ENCODE measurements at places on chromosomes 4 and X.
A peak's percentile ranks its signal among the peaks of the same experiment; 100 is the strongest.

GRCh38 chr4:96406742-96407141 is 566.8 kb downstream of the PDHA2 start:
- peak; percentile 7 for DNase-seq

DNA sequence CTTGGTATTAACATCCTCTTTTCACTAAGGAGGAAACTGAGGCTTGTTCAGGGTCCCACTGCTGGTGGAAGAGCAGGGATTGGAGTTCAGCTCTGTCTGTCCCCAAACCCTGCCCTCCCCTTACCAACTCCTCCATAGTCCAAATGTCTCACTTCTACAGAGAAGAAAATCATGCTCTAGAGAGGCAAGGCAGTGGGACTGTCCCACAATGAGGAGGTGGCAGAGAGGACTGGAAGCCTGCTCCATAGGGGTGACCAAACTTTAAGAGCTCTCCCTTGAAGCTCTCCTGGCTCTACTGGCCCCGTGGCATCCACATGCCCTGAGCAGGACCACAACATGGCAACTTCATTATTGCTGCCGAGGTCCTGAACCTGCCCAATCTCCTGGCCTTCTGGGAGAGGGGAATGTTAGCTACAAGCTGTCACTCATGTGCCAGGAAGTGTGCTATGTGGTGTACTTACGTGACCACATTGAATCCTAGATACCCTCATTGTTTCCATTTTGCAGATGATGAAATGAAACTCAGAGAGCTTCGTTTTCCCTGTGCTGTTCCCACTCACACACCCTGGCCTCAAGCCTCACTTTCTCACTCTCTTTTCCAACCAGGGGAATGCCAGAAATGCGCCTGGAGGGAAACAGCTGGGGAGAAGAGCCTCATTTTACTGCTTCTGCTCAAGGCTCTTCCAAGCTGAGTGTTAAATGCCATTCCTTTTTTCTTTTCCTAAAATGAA is 71.5 kb downstream of the ANAPC4 start:
- DNase-seq = no peak

DNA sequence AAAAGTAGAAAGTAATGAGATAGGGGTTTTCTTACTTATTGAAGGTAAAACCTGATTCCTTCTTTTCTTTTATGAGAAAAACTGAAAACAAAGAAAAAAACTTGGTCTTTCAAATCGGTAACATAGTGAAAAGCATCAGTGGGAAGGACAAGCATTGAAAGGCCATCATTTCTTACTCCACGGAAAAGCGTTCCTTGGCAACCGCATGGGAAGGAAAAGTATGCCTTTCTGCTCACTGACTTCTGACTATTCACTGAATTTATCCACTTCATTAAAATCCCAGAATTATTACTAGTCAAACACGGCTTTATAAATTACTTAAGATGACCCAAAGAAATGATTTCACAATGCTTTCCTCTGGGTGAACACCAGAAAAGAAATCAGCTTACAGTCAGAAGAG is 646.7 kb downstream of the TLL1 start:
- DNase-seq = no peak

DNA sequence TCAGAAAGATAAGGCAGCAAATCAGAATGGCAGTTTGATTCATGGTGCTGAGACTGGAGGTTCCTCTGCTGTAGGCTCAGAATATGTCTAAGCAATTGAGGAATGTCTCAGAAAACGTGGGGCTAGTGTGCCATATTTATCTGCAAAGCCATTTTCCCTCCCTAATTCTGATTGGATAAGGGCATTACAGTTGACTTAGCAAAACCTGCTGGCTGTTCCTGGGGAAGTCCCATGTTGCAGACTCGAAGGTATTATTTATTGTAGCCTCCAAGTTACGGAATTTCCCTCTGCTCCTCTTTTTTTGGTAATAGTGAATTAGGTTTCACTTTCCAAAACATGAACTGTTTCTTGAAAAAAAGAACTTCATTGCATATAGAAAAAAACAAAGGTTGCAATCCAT is at the start of gene CXCL10:
CXCL10 (minus strand) TSS at position 109 of the 400 bp plus-strand sequence; CDS start at position 43, 66 bp downstream.
- DNase-seq = no peak

DNA sequence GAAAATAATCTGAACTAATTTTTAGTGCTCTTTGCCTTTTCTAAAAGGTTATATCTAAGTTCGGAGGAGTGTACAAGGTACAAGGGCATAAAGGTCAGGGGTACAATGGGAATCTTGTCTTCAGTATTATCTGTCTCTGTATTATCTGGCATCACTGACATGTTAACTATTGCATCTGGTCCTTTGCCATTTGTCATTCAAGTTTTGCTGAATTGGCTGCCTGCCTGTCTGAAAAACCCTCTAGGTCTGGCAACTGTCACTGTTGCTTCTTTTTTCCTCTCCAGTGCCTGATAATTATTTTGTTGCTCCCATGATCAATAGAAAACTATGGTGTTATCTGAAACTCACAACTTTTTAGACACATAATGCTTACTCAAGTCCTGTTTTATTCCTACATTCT is 112.5 kb upstream of the STK26 start:
- no peak for DNase-seq

DNA sequence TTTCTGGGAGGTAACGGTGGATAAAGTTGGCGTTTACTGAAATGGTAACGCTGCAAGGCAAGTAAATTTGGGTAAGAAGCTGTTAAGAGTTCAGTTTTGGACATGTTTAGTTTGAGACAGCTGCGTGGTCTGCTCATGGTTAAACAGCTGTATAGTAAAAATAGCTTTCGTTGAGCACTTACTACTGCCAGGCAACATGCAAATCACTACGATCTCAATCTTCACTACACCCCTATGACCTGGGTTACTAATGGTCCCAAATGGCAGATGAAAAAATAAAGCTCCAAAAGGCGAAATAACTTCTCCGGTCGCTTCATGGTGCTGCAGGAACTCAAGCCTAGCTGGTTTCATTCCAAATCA is 22.2 kb downstream of the FABP2 start:
- no peak for DNase-seq

- DNase-seq = no peak
Observed at GRCh38 chr4:38694330-38694729, 30.3 kb downstream of the KLF3 start.

DNA sequence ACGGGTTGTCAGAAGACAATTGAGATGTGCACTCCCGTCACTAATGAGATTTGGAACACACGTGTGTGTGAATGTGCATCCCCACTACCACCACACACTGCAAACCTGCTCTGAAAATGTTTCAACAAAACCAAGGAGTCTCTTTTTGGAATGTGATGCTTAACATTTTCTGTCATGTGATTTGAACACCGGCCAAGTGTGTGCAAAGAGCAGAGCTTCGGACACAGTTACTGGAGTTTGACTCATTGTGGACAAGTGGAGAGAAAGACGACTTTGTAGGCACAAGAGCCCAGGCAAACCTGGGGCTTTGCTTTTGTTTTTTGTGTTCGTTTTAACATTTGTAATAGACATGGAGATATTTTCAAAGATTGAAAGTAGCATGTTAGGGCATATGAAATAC is 49.2 kb downstream of the CCKAR start:
- DNase-seq = no peak

GRCh38 chrX:126770179-126770578 is 49.4 kb upstream of the PRR32 start:
- no peak for DNase-seq

DNA sequence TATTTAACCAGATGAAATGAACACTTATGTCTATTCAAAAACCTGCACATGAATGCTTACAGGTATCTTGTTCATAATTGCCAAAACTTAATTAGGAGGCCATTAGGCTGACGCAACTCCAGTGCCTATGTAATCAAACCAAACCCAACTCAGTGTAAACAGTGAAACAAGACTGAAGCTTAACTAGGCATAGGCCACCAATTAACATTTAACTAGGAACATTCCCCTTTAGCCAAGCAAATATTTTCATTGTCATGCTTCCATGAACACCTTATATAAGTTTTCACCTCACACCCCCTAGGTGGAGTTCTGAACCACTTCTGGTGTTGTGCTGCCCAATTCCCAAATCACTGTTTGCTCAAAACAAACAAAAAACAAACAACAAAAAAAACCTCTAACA is 686.0 kb downstream of the STPG2 start:
- DNase-seq = no peak

DNA sequence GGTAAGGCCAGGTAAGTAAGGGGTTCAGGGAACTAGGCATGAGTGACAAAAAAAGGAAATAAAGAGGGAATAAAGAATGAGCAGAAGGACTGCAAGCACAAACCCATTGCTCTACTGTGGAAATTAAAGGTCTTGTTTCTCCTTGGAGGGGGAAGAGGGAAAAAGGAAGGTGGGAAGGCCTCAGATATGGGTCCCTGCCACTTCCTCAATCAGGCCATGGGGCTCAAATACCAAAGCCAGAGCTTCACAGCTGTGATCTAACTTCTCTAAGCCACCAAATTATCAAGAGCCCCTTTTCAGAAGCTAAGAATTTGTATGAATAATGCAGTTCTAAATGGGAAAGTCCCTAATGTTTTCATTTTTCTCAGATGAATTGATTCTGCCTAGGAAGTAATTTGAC is 4.7 kb downstream of the USP51 start:
- DNase-seq = no peak

DNA sequence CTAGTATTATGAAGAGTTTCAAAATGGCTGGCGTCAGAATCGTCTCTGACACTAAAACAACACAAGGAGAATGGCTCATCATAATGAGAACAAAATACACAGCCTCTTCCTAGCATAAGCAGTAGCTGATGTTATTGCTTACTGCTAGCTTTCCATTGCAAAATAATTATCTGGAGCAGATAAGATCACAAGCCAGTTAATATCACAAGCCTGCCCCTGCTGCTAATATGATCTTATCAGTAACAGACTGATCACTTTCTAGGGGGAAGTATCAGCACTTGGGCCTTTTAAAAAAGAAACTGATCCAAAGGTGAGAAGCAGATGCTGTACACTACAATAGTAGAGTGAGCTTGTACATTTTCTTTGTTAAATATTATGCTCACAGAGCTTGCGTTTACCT is 554.8 kb upstream of the PABPC4L start:
- DNase-seq = no peak

DNA sequence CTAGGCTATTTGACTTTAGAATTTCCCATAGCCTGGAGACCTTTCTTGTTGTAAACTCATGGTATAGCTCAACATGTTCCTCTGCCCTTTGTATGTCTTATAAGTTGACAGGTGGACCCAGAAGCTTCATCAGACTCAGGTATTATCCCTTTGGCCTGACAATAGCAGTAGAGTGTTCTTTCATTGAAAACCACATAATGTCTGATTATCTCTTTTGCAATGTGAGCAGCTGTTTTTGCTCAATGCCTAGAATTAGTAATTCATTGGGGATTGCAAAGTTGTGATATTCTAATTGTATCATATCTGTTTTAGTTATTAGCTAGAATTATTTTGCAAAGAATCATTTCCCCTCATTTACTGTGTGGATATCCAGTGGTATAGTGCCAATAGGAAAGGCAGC is 27.5 kb downstream of the TBC1D19 start:
- DNase-seq = no peak

DNA sequence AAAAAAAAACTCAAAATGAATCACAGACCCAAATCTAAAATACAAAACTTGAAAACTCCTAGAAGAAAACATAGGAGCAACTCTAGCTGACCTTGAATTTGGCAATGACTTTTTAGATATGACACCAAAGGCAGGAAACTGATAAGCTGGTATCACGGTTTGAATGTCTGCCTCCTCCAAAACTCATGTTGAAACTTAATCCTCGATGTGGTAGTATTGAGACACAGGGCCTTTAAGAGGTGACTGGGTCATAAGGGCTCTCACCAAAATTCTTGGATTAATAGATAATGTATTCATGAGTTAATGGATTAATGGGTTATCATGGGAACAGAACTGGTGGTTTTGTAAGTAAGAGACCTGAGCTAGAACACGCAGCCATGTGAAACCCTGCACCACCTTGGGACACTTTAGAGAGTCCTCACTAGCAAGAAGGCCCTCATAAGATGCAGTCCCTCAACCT is 40.5 kb downstream of the FRYL start:
- DNase-seq = no peak

DNA sequence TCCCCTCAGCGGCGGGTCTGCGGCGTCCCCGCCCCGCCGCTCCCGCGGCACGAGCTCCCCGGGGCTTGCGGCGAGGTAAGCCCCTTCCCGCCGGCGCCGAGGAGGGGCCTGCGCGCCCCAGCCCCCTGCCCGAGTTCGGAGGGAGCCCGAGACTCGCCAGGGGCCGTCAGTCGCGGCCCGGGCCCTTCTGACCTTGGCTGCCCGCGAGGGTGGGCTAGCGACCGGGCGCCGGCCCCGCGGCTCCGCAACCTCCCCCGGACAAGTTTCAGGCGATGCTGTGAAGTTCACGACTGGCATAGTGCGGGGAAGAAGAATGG is 554 bp downstream of the CDKL5 start:
- no peak for DNase-seq

DNA sequence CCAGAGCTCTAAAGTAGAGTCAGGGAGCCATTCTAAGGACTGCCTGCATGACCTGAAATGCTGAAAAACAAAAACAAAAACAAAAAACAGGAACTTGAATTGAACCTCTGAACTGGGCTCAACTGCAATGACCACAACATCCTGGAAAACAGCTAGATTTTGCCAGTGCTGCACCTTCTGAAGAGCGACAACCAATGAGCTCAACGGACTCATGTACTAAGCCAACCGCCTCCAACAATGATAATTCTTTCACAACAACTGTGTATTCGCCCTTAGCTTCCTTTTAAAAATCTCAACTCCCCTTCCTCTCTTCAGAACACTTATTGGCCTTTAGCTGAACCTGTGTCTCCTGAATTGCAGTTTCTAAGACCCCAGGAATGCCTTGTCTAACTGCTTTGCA is 69.8 kb downstream of the HAUS3 start:
- no peak for DNase-seq

DNA sequence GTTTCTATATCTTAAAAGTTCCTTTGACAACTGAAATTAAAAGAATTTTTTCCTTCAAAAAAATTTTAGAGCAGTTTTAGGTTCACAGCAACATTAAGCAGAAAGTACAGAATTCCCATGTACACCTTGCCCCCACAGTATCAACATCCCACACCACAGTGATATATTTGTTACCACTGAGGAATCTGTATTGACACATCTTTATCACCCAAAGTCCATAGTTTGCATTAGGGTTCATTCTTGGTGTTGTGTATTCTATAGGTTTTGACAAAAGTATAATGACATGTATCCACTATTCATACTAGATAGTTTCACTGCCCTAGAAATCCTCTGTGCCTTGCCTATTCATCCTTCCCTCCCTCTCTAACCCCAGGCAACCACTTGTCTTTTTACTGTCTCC is 43.7 kb downstream of the FNIP2 start:
- DNase-seq = no peak

DNA sequence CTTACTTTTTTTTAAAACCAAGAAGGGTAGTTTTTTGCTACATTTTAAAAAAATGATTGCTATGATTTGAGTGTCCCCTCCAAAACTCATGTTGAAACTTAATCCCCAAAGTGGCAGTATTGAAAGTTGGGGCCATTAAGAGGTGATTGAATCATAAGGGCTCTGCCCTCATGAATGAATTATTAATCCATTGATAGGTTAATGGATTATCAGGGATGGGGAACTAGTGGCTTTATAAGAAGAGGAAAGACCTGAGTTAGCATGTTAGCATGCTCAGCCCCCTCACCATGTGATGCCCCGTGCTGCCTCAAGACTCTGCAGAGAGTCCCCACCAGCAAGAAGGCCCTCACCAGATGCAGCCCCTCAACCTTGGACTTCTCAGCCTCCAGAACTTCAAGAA is 31.0 kb downstream of the SMIM43 start:
- no peak for DNase-seq

Measured in spinal cord (tissue), 10 donors.